NCI-H1930 (cell line): ENCODE measurements at places on chromosomes 7 and 10.

DNA sequence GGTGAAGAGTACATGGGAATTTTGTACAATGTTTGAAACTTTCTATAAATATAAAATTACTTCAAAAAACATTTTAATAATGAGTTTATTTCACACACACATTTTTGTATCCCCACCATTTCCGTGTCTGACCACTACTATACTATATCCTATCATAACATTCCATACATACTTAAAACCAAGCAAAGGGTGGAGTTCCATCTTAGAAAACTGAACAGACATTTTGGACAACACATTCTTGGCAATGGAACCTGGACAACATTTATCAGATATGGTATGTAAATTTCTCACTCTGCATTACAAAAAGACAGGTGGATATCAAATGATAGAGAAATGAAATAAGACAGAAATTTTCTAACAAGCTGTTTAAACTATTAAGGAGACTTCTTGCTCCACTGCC, 168.9 kb downstream of the TWIST1 start:
- DNase-seq = no peak

DNA sequence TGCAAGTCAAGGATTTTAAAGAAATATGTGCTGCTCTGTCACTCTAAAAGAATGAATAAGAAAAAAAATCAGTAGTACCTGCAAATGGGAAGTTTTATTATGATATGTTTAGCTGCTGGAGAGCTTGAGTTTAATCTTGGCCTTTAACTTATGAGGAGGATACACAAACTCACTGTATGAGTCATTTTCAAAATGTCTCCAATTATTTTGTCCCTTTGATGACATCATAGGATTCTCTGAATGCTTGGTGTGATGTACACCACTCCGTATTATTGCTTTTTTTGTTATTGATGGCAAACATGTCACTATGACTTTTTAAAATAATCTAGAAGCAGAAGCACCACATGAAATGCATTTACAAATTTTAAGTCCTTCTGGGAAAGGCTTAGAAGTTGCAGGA, 125.8 kb downstream of the RALA start:
- DNase-seq = no peak

DNA sequence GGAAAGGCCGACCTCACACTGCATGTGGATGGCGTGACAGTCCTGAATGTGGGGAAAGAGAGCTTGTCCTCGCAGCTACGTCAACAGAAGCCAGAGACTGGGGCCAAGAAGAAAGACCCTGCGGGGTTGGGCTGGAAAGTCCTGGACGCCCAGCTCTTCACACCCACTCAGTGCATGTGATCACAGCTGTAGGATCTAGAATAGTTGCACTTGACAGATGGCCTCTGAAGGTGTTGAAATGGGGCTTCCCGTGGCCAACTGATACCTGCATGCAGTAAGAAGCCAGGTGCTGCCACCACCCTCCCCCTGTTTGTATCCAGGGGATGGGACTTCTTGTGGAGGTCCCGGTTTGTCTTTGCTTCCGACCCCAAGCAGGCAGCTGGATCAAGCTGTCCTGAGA, 34.1 kb upstream of the OCM2 start:
- no peak for DNase-seq

- DNase-seq = no peak
Measured at GRCh38 chr7:30694218-30694745, 12.0 kb upstream of the CRHR2 start.

GRCh38 chr7:36131499-36131898, 21.6 kb upstream of the EEPD1 start:
- DNase-seq = no peak

- DNase-seq = no peak
Measured at GRCh38 chr7:12127455-12127854, 83.6 kb upstream of the TMEM106B start.

- no peak for DNase-seq
Measured at GRCh38 chr7:19971956-19972355, 198.5 kb upstream of the TMEM196 start.

DNA sequence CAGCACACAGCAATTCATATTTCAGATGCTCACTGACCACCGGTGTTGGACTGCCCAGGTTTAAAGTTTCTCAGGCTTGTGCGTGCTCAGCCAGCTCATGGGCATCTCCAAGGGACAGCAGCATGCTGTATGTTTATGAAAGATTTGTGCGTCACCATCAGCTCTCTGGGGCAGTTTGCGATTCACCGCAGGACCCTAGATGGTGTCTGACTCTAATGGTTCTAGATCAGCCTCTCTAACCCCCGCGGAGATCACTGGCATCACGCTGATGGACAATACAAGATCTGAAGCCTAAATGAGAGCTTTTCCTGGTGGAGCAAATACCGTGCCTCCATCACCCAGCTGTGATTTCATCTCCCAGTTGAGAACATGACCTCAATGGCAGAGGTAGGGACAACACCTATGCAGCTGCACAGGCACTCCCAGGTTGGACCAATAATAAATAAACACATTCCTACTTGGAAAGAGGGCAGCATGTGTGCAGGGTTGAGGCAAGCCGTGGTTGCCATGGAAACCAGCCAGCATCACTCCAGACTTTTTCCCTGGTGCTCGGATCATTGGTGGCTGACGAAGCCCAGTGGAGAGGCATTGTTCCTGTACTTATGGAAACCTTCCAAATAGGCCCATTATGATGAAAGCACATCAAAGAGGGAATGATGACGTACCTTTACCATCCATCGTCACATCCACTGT, 253.6 kb downstream of the KCNMA1 start:
- DNase-seq = peak; percentile 37

DNA sequence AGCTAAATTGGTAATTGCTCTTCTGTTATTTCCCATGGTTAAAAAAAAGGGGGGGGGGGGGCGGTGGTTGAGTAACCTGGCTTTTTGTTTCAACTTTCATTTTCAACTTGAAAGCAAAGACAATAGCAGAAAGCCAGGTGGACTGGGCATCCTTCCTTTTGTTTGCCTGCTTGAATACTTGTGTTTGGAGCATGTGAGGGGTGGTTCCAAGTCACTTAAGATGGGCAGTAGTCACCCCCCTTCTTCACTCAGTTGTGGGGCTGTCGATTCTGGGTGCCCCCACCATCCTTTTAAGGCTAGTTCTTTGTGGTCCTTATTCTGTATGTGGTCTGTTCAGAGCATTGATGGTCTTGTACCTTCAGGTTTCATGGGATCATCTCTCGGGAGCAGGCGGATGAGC, 165.6 kb upstream of the PRR15 start:
- DNase-seq = no peak

- no peak for DNase-seq
Measured at GRCh38 chr10:24278176-24278889, 69.4 kb downstream of the KIAA1217 start.

- DNase-seq = no peak
Measured at GRCh38 chr7:21566094-21566493, 23.3 kb downstream of the DNAH11 start.

DNA sequence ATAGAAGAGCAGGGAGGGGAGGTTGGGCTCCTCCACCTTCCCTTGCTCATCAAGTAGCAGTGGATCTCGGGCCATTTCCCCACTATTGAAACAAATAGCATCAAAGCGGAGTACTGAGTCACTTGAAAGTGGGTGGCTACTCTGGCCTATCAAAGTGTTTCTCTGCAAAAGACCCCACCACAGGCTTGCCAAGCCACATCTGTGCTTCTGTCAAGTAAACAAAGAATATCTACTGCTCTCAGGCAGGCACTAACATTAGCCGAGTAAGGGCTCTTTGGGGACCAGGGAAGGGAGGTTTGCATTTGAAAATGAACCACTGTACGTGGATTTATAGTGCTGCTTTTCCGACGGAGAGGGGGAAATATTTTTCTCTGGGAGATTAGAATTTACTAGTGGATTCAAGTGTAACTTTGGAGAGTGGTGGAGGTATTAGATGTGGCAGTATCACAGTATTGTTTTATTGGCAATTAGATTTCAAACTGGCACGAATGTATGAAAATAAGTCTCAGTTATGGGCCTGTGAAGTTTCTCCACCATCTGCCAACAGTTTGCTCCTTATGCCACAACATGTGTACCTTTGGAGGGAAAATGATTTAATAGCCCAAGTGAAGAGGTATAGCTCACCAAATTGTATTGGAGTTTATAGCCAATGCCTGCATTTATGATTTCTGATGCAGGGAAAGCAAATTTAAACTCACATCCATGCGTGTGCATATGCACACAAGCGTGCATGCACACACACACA, 97.5 kb downstream of the RPS24 start:
- no peak for DNase-seq

DNA sequence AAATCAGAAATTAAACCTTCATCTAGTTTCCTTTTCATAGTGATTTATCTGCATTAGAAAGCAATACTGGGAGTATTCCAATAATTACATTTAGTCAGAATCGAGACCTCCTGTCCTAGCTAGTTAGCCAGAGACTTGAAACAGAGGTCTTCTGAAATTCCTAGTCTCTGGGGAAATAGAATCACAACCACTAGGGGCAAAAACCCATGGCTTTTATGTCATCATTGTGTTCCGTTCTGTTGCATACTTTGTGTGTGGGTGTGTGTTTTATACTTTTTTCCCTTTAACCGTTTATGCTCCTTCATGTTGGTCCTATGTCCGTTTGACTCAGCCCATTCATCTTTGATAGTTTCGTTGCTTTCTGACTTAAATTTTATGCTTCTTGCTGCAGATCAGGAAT, 79.8 kb downstream of the RALA start:
- no peak for DNase-seq

DNA sequence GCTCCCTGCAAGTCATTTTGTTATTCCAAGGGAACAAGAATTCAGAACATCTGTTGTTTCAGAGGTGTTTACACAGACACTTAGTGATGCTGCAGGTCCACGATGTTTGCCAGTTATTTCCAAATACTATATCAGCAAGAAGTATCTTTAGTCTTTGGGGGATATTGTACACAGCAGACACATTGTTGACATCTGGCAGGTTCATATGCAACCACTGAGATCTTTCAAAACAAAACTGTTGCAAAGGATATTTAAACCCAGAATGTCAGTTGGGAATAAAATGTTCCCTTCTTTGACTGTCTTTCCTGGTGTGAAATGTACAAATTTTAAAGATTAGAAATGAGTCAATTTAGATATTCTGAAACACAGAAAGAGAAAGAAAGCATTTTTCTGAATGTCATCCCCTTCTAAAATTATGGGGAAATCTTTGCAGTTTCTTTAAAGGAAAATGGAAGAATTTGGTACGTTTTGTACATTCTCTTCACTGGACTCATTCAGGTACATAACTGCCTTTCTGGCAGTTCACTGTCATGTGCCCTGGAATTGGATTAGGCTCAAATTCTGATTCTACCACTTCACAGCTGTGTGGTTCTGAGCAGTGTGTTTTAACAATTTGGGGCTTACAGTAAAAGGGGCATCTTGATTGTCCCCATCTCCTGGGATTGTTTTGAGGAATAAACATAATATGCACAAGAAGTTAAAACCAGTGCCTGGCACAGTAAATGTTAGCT, 40.3 kb upstream of the CELF2 start:
- DNase-seq = no peak

GRCh38 chr7:10181996-10182395, 791.7 kb upstream of the PHF14 start:
- no peak for DNase-seq

DNA sequence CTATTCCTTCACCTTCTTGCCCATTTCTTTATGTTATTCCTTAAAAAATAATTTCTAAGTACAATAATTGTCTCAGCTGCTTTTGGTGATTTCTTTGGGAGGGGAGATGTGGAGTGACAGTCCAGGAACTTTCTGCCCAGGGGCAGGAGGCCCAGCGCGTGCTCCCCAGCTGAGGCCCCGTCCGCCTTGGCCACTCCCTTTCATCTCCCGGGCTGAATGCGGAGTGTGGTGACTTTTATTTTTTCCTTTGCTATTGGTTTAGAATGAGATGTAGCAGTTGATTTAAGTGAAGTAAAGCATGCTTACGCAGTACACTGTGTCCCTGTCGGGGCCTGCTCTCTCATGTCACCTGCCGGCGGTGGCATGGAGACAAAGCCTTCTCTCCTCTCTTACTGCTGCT, 141.6 kb downstream of the MGMT start:
- no peak for DNase-seq

DNA sequence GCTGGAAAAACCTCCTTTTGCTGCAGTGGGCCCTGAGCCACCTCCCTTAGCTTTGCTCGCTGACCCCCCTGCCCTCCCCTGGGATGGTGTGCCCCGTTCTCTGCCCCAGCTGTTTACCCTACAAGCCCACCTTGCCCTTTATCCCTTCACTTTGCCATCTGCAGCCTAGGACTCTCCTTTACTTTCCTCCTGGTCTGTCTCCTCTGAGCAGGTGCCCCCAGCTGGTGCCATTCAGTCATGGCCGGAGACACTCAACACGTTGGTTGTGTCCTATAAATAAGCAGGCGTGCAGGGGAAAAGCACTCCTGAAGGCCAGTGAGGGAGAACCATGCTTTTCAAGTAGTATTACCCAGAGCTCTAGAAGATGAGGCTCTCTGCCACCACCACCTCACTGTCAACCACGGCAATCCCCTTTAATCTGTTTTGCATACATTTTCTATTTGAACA, 6.1 kb downstream of the RASSF4 start:
- no peak for DNase-seq

DNA sequence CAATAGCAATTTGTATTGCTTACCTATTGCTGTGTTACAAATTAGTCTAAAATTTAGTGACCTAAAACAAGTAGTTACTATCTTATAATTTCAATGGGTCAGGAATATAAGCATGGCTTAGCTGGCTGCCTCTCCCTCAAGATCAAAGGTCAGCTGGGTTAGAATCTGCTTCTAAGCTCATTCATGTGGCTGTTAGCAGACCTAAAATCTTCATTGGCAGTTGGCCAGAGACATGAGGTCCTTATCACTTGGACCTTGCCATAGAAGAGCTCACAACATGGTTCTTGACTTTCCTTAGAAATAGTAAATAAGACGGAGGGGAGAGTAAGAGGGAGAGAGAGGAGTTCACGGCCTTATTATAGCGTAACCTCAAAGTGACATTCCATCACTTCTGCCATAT, 468.0 kb downstream of the HTR7 start:
- DNase-seq = no peak
